B cell (primary cell): ENCODE measurements at places on chromosomes 2 and 18. TPM values are rescaled to one million over a fixed set of nuclear protein-coding genes. Genes with fewer than 3 reads are reported as not detected.
A peak's percentile ranks its signal among the peaks of the same experiment; 100 is the strongest.

GRCh38 chr2:148048475-148049221, 27.8 kb downstream of the MBD5 start:
- DNase-seq = peak; percentile 10

GRCh38 chr2:9665898-9666297, 35.1 kb upstream of the YWHAQ start:
- DNase-seq = no peak

Gene ZNF512
- polyA plus RNA-seq = 26.4 and 33.3 TPM in 2 replicates

Gene IL36G
- polyA plus RNA-seq = not detected in 2 replicates

Gene CCDC74B
- 0.48 and 1.1 TPM in 2 replicates for polyA plus RNA-seq
